ENCODE measurements at places on chromosomes 6 and 20. TPM values are rescaled to one million over a fixed set of nuclear protein-coding genes. Genes with fewer than 3 reads are reported as not detected.

TMEM217 gene
- 3.2 TPM for total RNA-seq

CST5 gene
- total RNA-seq: not detected

PAK5 gene
- not detected for total RNA-seq

NRN1 gene
- 8.7 TPM for total RNA-seq

RNF114 gene
- total RNA-seq: 179 TPM

TRIM15 gene
- not detected for total RNA-seq

GRCh38 chr20:11935212-11936154, 17.8 kb downstream of the BTBD3 start:
- DNase-seq: no peak

DNA sequence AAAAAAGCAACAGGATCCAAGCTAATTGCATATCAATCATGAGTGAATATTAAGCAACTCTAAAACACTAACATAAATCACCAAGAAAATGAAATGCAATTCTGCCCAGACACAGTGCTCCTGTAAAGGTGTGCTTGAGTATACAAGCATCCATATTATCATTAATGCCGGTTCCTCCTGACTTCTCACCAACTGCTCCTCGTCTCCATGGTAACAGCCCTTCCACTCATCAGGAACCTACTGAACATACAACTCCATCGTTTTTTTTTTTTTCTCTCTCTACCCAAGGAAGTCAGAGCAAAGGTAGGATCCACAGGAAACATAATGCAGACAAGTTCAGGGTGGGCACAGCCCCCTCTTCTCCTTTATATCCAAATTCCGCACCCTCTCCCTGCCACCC, 12.4 kb downstream of the GABBR1 start:
- no peak for DNase-seq

DNA sequence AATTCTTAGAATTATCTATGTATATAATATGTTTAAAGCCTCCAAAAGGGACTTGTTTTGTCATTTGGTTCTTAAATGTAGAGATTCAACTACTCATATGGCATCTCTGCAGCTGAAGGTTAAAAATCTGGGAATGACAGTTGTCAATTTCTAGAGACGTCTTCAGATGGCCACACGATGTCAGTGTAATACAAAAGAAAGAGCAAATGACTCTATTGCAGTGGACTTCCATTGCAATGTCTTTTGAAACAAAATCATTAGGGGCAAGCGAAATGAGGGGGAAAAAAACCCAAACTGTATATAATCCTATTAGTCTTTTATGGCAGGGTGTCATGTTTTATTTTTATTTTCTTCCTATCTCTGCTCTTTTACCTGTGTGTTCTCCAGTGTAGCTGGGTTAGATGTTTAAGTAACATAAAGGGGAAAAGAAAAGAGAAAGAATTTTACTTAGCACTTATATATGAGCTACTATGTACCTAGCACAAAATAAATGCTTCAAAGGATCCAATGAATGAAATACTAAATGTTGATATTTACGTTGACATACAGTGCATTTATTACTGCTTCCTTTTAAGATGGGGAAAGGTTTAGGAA, 26.2 kb downstream of the CCN2 start:
- DNase-seq: peak; percentile 54

DNA sequence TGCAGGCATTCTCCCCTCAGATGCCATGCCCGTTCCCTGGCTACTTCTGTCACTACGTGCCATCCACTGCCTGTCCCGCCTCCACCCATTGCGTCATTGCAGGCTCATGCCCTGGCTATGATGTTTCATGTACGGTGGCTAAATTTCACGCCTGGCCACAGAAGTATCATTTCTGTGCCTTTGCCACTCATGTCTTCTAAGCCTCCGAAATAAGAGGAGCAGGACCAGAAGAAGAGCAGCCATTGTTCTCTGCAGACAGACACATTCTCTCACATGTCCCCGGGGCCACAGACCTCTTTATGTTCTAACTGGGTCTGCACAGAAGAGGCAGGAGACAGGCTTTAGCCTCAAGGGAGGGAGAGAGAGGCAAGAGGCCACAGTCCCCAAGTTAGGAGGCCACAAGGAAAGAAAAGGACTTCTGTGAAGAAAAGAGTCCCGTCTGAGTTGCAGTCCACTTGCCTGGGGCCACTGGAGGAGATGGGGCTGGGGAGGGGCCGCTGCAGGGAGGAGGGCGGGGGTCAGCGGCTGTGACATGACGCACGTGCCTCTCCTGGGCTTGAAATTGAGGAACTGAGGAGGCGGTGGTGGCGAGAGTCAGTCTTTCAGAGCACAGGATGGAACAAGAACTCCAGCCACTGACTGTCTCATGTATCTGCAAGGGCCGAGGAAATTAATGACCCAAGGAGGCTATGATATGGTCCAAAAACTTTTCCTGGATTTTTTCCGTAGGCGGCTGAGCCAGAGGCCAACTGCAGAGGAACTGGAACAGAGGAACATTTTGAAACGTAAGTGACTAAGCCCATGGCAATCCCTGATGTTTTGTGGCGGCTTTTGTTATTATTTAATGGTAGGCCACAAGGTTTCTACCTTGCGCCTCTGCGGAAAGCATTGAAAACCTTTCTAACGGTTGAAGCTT, 55.9 kb downstream of the TBC1D7 start:
- no peak for DNase-seq

GRCh38 chr6:119677384-119677783, 327.8 kb upstream of the MAN1A1 start:
- DNase-seq: no peak

- no peak for DNase-seq
Observed at GRCh38 chr20:46546298-46546697, 4.2 kb downstream of the OCSTAMP start.

DNA sequence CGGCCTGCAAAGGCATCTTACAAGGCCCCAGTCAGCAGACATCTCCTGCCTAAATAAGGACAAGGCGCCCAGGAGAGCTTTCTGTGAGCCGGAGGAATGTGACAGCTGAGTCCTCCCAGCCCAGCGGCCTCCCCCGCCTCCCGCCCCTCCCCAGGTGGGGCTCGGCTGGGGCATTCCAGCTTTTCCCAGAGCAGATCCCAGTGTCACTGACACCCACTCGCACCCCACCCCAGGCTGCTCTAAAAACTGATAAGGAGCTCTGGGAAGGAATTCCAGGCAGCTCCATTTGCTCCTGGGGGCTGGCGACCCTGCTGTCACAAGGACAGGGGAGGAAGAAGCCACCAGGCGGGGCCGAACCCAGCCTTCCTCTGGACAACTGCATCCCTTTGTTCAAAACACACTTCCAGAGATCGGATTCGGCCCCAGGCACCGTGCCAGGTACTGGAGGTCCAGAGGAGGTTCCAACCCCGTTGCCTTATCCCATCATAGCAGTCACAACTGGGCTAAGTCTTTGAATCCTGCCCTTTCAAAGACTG, 49.7 kb downstream of the JPH2 start:
- DNase-seq: peak; percentile 72

DNA sequence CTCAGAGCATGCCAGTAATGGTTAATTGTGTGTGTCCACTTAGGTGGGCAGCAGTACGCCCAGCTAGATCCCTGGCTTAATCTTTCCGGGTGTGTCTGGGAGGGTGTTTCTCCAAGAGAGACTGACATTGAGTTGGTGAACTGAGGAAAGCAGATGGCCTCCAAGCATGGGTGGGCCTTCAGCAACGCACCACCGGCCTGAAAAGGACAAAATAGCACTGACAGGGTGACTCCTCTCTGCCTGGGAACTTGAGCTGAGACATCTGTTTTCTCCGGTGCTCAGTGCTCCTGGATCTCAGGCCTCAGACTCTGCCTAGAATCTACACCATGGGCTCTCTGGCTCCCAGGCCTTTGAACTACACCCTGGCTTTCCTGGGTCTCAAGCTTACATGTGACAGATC, 43.2 kb downstream of the C6orf118 start:
- DNase-seq: no peak

GRCh38 chr6:13593720-13594119, 19.3 kb downstream of the SIRT5 start:
- DNase-seq: no peak

GRCh38 chr20:11901127-11901526, 16.6 kb upstream of the BTBD3 start:
- DNase-seq: peak; percentile 94

DNA sequence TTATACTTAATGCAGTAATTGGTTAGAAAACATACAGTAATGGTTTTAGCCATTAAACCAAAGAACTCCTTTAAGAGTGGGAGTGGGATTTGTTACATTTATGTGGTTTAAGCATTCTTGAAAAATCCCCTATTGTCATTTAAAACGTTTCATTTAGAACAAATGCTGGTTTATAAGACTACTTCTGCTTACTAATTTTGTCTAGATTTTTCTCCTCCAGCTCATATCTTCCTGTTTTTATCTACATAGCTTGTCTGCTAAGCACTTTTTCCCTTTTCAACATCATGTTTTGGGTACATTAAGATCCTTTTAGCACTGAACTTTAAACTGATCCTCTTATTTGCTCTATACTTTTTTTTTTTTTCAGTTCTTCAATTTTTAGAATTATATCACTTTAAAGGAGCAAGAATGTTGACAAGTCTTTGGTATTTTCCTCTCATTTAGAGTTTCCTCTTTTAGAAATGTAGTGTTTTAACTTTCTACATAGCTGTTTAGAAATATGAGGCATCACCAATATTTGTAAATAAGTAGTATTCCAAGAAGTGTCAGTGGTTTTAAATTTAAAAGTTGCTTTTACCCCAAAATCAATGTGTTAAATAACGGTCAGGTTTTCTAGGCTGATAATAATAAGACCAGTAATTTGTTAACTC, 80.9 kb downstream of the SESN1 start:
- no peak for DNase-seq

GRCh38 chr20:9515214-9515585, 810 bp downstream of the LAMP5 start:
- no peak for DNase-seq

DNA sequence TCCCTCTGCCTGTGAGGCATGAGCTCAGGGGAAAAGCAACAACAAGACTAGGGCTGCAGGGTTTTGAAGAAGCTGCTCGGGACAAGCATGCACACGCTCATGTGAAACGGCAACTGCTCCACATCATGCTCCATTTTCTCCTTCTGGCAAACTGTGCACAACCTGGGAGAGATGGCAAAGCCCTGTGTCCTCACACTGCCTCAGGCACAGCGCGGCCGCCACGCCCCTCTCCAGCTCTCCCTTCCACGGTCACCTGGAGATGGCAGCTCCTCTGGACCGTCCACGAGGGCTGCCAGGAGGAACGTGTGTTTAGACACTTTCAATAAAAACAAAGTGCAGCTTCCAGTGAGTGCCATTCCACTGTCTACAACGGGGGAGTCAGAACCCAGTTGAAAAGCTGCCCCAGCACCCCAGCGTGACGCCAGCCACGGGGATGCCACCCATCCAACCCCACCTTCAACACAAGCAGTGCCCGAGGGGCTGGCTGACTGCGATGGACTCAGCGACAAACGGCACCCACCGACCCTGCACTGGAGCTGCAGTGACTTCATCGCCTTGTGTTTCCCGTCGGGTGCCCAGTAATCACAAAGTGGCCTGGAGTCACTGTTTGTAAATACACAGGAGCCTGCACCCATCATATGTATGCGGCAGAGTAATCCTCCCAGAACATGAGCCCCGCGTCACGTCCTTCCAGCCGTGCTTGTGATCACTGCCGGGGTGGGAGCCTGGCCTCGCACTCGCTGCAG, 16.1 kb downstream of the SMOC2 start:
- DNase-seq: no peak

GRCh38 chr20:3461211-3461771, 9.5 kb upstream of the ATRN start:
- DNase-seq: no peak
